Effector memory CD4-positive, alpha-beta T cell (primary cell): ENCODE measurements at places on chromosomes 13 and 19.

DNA sequence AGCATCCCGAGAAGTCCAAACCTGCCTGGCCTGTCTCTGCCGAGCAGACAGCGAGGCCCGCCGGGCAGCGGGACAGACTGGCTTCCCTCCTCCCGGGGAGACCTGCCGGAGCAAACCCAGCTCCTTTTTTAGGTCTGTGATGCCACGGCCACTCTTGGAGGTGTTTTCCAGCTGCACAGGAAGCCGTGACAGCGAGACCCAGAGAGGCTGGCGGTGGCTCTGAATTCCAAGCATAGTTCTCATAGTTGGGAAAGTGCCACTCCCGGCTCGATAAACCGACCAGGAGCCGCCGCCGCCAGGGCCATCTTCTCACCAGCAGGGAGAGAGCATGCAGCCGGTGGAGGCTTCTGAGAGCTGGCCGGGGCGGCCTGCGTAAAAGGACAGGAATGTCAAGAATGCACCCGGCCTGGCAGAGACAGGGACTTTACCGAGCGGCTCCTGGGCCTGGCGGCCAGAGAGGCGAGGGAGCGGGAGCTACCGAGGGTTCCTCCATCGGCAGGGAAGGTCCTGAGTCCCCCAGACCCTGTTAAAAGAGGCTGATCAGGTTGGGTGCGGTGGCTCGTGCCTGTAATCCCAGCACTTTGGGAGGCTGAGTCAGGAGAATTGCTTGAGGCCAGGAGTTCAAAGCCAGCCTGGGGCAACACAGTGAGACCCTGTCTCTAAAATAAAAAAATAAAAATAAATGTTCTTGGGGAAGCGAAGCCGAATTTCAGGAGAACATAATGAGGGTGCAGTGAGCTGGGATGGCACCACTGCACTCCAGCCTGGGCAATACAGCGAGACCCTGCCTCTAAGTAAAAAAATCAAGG, 64.9 kb downstream of the GADD45B start:
- DNase-seq, result no peak

GRCh38 chr19:8423817-8424223, 10.7 kb downstream of the MARCHF2 start:
- DNase-seq, result no peak

- DNase-seq, result no peak
These were observed 9.6 kb upstream of the GPR183 start for GRCh38 chr13:99316657-99317256.

GRCh38 chr19:40736661-40737060, 13.6 kb downstream of the ACTMAP start:
- no peak for DNase-seq

DNA sequence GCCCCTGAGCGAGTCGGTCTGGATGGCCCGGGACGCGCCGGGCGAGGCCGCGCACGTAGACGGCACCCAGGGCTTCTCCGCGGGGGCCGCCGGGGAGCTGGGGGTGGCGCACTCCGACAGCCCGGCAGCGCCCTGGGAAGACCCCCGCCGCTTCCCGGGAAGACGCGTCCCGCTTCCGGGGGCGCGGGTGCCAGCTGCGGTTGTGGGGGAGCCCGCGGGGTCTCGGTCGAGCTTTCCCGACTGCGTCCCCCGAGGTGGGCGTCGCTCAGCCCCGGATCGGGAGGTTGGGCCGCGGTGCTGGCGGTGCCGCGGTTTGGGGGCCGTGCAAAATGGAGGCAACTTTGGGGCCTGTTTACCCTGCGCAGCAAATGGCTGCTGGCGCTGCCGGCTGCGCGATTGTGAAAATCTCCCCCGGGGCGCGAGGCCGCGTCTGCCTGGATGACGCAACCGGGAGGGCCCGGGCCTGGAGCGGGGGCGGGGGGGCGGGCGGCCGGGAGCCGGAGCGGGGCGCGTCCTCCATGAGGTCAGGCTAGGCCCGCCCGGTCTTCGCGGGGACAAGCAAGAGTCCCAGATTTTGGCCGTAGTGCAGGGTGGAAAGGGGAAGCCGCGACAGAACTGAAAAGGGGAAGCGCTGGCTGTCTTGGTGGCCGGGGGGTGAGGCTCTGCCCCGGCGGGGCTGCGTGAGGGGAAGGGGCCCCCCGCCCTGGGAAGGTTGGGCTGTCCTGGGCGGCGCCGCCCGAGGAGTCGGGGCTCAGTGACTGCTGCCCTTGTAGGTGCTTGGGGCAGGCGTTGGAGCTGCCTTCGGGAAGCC, 11.3 kb downstream of the PEAK3 start:
- DNase-seq, result peak; percentile 63

DNA sequence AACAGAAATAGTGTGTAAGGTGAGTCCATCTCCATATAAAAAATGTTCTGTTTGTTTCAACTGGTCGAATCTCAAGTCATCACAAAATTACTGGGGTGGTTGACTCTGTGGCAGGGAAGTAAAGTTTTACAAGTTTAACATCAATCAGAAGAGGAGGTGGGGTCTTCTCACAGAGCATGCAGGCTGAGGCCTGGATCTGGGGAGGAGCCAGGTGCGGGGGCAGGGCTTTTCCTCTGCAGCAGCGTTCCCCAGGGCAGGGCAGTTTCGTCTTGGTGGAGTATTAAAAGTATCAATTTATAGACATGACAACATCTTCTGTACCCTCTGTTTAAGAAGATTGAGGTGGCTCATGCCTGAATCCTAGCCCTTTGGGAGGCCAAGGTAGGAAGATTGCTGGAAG, 68.8 kb downstream of the SLC7A9 start:
- no peak for DNase-seq

GRCh38 chr13:72296246-72296645, 429.2 kb upstream of the DACH1 start:
- no peak for DNase-seq

DNA sequence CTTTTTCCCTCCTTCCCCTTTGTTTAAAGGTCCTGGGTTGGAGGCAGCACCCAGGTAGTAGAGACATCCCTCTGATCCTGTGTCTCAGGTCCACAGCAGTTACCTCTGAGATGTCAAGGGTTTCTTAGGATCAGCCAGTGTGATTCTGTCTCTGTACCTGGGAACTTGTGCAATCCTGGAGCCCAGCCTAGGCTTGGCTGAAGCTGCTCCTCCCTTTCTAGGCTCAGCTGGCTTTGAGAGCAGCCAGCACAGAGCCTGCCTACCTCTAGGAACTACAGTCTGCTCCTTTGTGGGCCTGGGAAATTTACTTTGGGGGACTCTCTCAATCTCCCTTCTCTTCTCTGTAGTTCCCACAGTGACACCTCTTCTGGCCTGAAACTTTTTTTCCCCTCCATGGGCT, 171.6 kb downstream of the MTUS2 start:
- no peak for DNase-seq
